CD8-positive, alpha-beta T cell (primary cell): ENCODE measurements at places on chromosomes 3 and 15. TPM values are rescaled to one million over a fixed set of nuclear protein-coding genes. Genes with fewer than 3 reads are reported as not detected.
A peak's percentile ranks its signal among the peaks of the same experiment; 100 is the strongest.

The LRRIQ4 gene
- not detected for total RNA-seq

The TMC3 gene
- not detected for total RNA-seq

The PCYT1A gene
- 47.9 TPM for total RNA-seq

DNA sequence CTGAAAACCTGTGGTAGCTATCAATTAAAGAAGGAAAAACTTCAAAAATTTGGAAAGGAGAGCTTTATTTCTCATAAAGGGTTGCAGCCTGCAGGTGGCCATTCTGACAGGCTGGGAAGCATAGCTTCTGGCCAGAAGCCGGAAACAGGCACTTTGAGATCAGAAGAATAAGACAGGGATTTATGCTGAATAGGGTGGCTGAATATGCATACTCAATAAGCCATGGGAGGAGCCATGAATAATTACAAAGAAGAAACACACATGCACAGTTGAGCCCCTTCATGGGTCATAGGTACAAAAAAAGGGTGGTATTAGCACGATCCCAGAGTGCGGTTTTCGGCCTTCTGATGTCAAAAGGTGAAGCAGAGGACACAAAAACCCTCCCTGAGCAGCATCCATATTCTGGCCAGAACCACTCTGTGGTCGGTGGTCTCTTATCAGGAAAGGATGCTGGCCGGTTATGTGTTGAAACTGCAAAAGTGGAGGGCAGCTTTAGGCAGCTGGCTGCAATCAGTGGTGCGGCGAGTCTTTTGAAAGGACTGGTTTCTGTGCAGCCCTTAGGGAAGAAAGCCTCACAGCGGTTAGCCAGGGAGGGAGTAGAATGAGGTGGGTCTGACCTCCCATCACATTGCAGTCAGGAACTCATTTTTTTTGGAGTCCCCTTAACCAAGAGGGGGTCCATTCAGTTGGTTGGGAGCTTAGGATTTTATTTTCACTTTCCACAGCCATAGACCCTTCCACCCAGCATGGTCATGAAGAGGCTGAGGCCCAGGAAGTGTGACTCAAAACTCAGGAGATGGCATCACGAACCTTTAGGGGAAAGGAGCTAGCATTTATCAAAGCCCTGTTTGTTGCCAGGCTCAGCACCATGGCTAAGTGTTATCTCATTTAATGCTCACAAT lies 34.7 kb upstream of the CCDC174 start:
- DNase-seq: no peak

DNA sequence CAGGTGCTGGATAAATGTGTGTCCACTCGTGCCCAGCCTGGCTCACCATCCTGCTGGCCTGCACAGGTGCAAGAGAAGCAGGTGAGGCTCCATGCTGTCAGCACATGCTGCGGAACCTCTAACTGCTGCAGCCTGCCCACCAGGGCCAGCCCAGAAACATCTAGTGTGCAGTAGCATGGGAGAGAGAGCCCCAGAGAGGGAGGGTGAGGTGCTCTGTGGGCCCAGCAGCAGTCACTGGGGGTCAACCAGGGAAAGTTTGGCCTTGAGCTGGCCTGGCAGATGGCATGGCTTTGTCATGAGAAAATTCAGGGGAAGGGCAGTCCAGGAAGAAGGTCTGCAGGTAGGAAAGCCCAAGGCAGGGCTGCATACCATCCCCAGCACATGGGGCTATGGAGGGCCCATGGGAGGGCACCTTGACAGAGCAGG lies 18.2 kb upstream of the PRR23E start:
- DNase-seq: no peak

GRCh38 chr15:36901012-36901411 lies 199.3 kb downstream of the MEIS2 start:
- DNase-seq: no peak

DNA sequence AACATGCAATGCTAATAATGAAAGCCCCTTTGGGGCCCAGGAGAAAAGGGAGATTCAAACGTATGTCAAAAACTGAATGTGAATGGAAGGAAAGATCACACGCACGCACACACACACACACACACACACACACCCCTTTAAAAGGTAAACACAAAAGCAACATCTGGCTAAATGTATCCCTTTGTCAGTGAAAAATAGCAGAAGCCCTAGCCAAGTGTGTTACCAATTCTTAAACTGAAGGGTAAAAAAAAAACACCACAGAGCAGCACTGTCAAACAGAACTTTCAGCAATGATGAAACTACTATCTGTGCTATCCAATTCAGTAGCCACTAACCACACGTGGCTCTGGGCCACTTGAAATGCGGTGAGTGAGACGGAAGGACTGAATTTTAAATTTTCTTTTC lies 4.9 kb downstream of the RFTN1 start:
- no peak for DNase-seq

DNA sequence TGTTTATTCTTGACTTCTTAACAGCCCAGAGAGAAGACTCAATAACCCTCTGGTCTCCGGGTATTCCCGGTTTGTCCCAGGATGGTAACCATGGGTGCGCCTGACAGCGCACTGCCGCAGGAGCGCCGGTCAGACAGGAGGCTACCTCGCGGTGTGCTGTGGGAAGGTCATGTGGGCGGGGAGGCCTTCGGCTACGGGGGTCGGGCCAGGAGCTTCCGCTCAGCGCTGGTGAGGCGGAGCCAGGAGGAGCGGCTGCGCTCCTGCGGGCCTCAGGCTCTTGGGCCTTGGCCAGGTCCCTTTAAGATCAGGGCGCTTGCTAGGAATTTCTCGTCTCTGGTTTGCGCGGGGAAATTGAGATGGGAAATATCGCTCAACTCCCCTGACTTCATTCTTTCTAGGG lies 182.3 kb upstream of the NDN start:
- no peak for DNase-seq

DNA sequence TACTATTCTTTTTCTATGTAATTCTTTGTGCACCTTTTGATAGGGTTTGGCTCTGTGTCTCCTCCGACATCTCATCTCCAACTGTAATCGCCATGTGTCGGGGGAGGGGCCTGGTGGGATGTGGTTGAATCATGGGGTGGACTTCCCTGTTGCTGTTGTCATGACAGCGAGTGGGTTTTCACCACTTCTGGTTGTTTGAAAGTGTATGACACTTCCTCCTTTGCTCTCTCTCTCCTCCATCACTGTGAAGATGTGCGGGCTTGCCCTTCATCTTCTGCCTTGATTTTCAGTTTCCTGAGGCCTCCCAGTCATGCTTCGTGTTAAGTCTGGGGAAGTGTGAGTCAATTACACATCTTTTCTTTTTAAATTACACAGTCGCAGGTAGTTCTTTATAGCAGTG lies 225.8 kb upstream of the DPPA4 start:
- peak; percentile 53 for DNase-seq

- no peak for DNase-seq
Measured at GRCh38 chr3:120673116-120673515, 8.9 kb downstream of the HGD start.

GRCh38 chr3:181881749-181882148 lies 170.0 kb downstream of the SOX2 start:
- no peak for DNase-seq

- DNase-seq: no peak
Measured at GRCh38 chr3:33975463-33975862, 177.0 kb downstream of the PDCD6IP start.

DNA sequence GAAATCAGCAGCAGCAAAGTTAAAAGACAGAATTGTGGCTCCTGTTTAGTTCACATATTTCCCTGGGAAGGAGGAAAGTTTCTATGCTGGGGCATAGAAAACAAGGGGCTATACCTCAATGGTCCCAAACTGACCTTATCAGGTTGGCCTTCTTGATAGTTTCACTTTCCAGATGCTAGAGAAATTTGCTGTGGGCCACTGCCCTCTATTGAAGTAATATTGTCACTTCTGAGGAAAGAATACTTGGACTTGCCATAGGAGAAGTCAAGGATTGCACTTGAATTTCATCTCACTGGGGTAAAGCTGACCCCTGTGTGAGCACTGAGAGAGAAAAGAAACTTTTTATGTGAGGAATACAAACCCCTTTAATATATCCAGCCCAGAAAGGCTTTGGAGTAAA lies 49.3 kb upstream of the XCR1 start:
- peak; percentile 25 for DNase-seq

GRCh38 chr3:36394176-36394575 lies 13.9 kb downstream of the STAC start:
- no peak for DNase-seq

GRCh38 chr3:120098710-120099109 lies 4.5 kb upstream of the GSK3B start:
- DNase-seq: no peak
